ENCODE measurements at places on chromosomes 1 and 21. TPM values are rescaled to one million over a fixed set of nuclear protein-coding genes. Genes with fewer than 3 reads are reported as not detected.

DNA sequence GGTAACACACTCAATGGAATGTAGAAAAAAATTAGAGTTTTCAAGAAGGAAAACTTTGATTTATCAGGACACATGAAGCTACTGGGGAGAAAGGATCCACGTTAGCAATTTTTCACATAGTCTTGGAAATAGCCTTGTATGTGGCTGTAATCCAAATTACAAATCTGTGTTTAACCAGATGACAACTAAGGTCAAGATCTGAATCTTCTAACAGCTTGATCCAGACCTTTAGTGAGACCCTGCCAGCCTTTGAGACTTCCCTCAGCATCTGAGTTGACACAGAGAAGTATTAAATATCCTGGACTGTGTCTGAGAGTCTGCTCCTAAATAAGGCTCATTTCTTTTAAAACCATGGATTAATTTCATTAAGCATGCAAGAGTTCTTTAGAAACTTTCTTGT, 135.9 kb upstream of the KCNK2 start:
- no peak for DNase-seq

GRCh38 chr1:182565537-182565936, 23.5 kb downstream of the RNASEL start:
- DNase-seq: no peak

DNA sequence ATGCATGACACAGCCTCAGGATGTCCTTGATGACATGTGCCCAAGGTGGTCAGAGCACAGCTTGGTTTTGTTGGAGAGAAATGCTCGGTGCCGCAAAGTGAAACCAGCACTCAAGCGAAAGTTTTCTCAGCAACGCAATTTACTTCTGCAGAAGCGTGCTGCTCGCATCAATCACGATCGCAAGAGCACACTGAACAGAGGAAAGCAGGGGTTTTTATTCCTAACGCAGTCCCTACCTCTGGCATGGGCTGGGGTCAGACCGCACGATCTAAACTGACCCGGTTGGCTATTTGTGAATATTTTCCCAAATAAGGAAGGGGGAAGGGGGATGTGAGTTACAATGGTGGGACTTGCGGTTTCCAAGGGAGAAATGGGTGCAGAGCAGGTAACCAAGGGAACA, 809 bp upstream of the ZNF669 start:
- DNase-seq: no peak

The LGR6 gene
- total RNA-seq: not detected

The GPR3 gene
- 2.8 TPM for total RNA-seq

DNA sequence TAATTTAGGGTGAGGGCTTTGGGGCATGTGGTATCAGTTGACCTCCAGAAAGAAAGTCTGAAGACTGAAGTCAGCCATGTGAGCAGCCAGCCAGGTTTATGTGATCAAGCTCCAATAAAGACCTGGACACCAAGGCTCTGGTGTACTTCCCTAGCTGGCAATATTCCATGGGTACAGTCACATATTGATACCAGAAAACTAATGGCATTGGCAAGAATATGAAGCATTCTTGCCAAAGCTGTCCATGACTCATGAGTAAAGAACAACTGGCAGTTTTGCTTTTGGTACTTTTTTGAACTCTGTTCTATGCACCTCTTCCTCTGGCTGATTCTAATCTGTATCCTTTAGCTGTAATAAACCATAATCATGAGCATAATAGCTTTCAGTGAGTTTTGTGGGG, 415.3 kb upstream of the CAMK1G start:
- DNase-seq: peak; percentile 72

Measured in HT1080 (cell line).